Activated T-cell treated with anti-CD3 and anti-CD28 coated beads for 24 hours (primary cell): ENCODE measurements at places on chromosomes 2 and 18.

- no peak for DNase-seq
These were observed 58.7 kb downstream of the PUM2 start for GRCh38 chr2:20291846-20292408.

DNA sequence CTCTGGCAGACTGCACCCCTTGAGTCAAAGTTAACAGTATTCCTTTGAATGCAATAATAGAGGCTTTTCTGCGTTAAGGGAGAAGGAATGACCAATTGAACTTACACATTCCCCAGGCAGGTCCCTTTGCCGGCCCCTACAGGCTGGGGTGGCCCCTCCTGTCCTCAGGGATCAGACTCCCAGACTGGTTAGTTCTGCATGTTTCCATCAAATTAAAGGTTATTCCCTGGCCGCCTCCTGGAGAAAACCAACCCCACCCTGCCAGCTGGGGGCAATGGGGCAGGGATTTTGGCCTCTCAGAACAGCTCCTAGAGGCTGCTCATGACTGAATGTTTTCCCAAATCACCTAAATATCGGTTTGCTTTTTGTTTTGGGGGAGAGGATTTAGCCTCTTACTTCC, 199.6 kb downstream of the MGAT5 start:
- no peak for DNase-seq

- DNase-seq: no peak
These were observed 3.9 kb downstream of the EXOC6B start for GRCh38 chr2:72821983-72822382.

GRCh38 chr2:39646267-39646666, 19.4 kb upstream of the TMEM178A start:
- no peak for DNase-seq

- DNase-seq: no peak
These were observed at the start of gene NXPH2 for GRCh38 chr2:138779781-138780445. Gene NXPH2 (minus strand): TSS chr2:138780390. CDS start chr2:138780241, 149 bp downstream.

DNA sequence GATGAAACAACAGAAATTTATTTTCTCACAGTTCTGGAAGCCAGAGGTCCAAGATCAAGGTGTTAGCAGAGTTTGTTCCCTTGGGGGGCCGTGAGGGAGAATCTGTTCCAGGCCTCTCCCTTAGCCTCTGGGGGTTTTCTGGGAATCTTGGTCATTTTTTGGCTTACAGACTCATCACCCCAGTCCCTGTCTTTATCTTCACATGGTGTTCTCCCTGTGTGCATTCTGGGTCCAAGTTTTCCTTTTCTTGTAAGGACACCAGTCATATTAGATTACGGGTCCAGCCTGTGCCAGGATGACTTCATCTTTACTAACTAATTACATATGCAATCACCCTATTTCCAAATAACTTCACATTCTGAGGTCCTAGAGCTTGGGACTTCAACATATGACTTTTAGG, 292.5 kb upstream of the TRIB2 start:
- DNase-seq: no peak

DNA sequence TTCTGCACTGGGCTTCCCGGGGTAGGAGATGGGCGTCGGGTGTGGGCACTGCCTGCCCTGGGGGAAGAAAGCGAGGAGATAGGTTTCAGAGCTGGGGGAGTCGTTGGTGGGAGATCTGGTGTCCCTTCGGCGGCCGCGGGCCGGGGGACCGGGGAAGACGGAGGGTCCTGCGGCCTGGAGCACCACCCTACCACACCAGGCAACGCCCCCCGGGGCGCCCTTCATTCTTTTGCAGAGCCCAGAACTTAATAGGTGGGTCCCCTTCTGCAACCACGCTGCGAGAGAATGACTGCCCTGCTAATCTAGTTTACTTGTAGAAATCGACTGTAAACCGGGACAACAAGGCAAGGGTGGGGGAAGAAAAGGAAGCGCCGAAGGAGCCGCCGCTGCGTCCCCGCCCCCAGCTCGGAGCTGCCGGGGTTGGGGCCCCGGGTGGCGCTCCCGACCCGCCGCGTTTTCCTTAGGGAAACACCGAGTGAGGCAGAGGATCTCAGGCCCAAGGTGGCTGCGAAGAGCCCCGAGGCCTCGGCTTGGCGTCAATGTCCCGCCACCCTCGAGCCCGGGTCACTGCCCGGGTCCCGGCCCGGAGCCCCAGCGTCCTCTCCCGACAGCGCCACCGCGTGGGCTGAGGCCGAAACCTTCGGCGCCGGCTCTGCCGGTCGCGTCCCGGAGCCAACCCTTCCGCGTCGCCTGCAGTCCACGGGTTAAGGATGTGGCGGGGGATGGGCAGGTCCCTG, 5.4 kb upstream of the SATB2 start:
- DNase-seq: no peak

- no peak for DNase-seq
These were observed 50.0 kb downstream of the NRP2 start for GRCh38 chr2:205732314-205732713.
